ENCODE measurements at places on chromosomes 16 and 17.
A peak's percentile ranks its signal among the peaks of the same experiment; 100 is the strongest.

GRCh38 chr17:21042458-21043295 is at the start of gene USP22:
USP22 (minus strand) TSS chr17:21043011; CDS start chr17:21042835, 176 bp downstream.
- peak; percentile 13 for DNase-seq

GRCh38 chr16:55656691-55657092 is 904 bp downstream of the SLC6A2 start:
- no peak for DNase-seq

DNA sequence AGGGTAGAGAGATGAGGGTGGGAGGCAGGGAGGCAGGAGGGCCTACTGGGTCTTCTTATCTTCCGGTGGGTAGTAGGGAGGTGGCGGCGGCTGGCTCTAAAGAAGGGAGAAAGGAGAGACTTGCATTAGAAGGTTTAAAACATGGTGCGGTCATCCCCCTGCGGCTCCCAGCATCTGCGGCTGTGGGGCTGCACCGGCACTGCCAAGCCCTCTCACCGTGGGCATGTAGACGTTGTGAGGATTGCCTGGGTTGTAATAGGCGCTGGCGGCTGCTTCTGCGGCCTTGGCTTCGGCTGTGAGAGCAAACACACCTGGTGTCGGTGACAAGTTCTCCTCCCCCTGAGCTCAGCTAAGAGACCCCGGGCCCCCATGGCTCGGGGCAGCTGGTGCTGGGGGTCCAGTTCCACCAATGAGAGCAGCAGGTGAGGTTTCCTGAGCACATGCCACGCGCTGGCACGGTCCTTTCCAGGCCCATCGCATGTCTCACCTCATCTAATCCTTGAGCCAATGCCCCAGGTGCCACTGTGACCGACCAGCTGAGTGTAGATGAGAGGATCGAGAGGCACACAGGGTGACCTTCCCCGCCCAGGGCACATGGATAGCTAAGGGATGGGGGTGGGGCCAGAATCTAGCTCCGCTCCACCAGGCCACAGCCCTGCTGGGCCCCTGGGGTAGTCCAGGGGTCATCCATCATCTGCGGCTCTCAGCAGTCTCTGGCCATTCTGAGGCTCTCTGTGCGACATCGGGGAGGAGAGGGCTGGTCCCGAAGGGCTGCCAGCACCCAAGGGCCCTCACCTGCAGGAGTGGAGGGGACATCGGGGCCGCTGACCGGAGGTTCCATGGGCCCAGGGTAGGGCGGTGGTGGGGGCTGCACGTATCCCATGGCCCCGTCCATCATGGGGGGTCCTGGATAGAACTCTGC is 2.7 kb upstream of the UNC13D start:
- no peak for DNase-seq

- no peak for DNase-seq
These were observed 37.9 kb upstream of the NDRG4 start for GRCh38 chr16:58462089-58462488.

- DNase-seq, result no peak
These were observed 57.4 kb upstream of the STAC2 start for GRCh38 chr17:39283098-39283497.

DNA sequence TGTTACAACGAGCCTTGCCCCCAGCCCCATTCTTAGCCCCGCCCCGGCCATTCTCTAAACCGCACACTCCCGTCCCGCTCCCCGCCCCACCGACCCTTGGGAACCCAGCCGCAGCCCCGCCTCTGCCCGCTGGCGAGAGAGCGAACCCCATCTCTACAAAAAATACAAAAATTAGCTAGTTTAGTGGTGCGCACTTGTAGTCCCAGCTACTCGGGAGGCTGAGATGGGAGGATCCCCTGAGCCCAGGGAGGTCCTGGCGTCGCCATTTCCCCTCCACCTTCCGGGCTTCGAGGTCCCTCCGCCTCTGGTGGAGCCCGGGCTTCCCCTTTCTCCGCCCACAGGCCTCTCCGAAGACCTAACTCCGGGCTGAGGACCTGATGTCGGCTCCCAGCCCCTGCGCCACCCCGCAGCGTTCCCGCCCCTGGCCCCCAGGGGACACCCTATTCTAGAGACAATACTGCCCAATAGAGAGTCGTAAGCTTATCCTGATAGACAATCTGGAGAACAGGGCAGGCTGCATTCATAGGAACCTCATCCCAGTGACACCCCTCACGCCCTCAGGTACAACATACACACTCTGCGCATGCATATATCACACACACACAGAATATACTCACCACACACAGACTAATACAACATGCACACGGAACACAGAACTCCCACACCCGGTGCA is 480 bp upstream of the PROCA1 start:
- DNase-seq, result peak; percentile 73

DNA sequence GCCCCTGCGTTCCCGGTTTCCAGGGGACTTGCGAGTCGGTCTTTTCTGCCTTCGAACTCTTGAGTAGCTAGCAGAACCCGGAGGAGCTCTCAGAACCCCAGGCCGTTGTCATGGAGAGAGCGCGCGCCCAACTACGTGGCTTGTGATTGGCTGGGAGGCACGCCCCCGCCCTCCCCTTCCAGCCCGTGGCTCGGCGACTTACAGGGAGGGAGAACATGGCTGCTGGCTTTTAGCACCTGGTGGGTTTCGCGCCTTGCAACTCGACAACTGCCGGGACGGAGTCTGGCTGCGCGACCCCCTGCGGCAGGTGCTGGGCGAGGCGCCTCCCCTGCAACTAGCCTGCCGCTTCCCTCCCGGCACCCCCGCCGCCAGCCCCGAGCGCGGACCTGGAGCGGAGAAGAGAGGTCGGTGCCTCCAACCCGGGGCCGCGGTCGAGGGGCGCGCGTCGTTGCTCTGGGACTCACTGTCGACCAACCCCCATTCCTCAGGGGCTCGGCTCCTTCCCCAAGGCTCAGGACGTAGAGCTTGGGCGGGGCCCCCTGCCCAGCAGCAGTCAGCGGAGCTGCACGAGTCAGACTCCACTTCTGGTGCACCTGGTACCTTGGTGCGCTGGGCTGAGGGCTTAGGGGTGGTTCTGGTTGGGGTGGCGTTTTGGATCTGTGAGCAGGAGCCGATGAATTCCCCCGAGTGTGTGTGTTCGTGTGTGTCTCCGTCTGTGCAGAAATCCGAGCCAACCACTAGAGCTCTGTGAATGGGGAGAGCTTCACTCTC is 9.0 kb upstream of the ZFP90 start:
- DNase-seq, result peak; percentile 88

DNA sequence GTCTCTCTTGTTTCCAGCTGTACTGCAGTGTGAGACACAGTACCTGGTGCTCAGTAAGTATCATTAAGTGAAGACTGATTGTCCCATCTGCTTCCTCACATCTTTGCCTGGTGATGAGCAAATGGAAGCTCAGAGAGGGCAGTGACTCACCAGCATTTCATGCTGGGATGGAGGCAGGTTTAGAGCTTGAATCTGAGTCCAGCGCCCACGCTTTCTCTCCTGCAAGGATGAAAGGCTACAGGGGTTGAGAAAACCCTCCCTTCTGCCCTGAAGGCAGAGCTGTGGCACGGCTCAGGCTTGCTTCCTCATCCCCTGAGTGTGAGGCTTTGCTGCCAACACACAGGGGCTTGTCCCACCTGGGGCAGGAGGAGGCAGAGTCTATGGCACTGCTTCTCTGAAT is 1.5 kb upstream of the RNF112 start:
- DNase-seq, result no peak

DNA sequence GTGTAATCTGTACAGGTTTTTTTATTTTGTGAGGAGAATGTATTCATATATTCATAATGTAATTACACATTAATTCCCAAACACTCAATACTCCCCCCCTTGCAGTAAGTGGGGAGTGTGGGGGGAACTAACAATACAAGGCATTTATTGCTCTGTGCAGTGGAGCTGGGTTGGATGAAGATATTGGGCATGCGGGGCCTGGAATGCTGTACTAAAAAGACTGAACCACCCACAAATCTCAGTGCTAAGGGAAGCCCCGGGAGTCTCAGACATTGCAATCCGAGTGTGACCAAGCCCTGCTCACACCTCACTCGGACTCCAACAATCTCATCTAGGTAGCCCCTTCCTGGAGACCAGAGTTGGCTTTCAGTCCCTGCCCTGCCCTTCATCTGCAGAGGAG is 6.0 kb downstream of the PLLP start:
- no peak for DNase-seq

DNA sequence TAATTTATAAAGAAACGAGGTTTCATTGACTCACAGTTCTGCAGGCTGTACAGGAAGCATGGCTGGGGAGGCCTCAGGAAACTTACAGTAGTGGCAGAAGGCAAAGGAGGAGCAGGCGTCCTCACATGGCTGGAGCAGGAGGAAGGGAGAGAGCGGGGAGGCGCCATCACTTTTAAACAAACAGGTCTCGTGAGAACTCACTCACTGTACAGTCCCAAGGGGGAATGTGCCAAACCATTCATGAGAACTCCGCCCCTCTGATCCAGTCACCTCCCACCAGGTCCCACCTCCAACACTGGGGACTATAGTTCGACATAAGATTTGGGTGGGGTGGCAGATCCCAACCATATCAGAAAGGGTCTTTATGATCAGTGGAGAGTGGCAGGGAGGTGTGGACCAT is 392.4 kb upstream of the TNRC6C start:
- no peak for DNase-seq

GRCh38 chr16:457732-458400 is 32.4 kb downstream of the RAB11FIP3 start:
- DNase-seq, result no peak

DNA sequence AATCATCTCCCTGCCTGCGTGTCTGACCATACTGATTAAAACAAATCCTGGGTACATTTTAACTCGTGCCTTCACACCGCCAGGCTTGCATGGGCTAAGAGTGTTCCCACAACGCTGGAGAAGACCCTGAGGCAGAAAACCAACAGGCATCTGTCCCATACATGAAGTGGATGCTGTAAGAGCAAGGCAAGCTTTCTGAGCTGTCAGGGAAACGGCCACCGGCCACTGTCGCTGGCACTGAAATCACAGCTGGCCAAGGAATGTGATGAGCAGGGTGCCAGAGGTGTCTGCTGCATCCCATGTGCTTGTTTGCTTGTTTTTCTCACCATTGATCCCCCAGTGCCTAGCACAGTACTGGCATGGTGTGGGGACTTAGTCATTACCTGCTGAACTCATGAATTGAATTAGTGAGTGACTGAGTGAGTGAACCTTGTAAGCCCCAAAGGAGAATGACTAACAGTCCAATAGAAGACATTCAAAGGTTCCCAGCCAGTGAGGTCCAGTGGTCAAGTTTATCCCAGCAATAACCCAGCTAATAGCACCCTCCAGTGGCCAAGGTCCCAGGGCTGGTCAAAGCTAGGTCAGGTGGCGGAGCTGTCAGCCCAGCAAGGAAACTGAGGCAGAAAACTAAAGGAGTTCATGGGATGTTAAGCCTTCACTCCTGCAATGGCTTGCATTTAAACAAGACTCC is 92.7 kb upstream of the CDH5 start:
- no peak for DNase-seq

- no peak for DNase-seq
These were observed 36.2 kb downstream of the DGKE start for GRCh38 chr17:56870081-56870651.

- DNase-seq, result no peak
These were observed 221.1 kb upstream of the CIBAR2 start for GRCh38 chr16:85333337-85333736.

DNA sequence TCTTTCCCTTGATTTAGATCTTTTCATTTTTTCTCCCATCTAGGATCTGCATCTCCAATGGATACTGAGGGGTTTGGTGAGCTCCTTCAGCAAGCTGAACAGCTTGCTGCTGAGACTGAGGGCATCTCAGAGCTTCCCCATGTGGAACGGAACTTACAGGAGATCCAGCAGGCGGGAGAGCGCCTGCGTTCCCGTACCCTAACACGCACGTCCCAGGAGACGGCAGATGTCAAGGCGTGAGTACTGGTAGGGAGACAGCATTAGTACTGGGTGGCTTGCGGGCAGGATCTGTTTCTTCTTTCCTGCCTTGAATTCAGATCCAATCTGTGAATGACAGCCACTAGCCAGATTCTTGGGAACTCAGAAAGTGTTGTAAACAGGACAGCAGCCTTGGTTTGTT is 18.3 kb downstream of the NUP93 start:
- DNase-seq, result no peak

GRCh38 chr16:84103678-84104077 is 13.1 kb downstream of the MBTPS1 start:
- DNase-seq, result no peak

DNA sequence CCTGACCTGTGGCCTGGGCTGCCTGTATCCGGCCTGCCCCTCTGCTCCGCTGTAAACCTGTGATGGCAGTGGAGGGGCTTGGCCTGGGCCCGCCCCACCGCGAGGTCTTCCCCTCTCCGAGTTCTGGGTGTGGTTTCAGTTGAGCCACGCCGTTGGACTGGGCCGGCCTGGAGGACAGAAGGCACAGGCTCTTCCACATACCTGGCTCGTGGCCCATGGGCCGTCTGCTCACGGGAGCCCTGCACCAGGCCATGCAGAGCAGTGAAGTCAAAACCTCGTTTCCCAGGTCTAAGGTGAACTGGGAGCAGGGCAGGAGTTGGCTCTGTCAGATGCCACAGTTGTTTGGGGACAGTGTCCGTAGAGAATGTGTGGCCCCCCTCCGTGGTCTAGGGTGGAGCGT is 5.6 kb upstream of the RNPS1 start:
- DNase-seq, result no peak

DNA sequence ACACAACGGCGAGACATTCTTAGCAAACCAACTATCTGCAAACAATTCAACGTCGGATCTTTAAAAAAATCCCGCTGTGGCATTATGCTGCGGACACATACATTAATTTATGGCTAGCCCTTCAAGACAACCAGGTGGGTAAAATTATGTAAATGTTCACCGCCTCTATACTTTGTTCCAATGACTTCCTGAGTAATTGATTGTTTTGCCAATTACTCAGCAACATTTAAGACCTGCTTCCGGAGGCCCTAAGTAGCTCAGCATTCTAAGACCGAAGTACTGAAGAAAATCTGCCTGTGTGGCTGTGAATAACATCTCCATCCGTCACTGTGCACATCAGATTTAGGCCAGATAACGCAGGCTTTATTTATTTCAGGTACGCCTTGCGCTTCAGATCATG is 23.3 kb downstream of the QPRT start:
- peak; percentile 41 for DNase-seq

- no peak for DNase-seq
These were observed 392.5 kb downstream of the HS3ST3B1 start for GRCh38 chr17:14693382-14693781.

- no peak for DNase-seq
These were observed 12.6 kb upstream of the ALDH3A1 start for GRCh38 chr17:19760746-19761145.

DNA sequence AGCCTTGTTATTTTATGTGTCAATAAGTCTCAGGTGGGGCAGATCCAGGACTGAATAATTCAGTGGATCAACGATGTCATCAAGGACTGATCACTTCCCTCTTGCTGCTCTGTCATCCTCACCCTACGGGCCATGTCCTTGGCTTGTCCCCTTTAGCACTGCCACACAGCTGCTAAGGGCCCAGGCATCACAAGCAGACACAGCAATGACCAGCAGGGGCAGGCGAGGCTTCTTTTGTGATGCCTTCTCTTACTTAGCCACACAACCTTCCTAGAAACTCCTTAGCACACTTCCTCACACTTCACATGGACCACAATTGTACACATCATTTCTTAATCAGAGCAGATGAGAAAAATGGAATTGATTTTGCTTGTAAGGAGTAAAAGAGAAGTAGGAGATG is 356.3 kb upstream of the SOX9 start:
- DNase-seq, result no peak
